ENCODE measurements at places on chromosomes 1 and 21. TPM values are rescaled to one million over a fixed set of nuclear protein-coding genes. Genes with fewer than 3 reads are reported as not detected.
A peak's percentile ranks its signal among the peaks of the same experiment; 100 is the strongest.

FOXD3 gene
- 0.11 TPM for total RNA-seq

GBP6 gene
- total RNA-seq = not detected

PTGER3 gene
- total RNA-seq = 12.2 TPM

KCNE2 gene
- not detected for total RNA-seq

DNA sequence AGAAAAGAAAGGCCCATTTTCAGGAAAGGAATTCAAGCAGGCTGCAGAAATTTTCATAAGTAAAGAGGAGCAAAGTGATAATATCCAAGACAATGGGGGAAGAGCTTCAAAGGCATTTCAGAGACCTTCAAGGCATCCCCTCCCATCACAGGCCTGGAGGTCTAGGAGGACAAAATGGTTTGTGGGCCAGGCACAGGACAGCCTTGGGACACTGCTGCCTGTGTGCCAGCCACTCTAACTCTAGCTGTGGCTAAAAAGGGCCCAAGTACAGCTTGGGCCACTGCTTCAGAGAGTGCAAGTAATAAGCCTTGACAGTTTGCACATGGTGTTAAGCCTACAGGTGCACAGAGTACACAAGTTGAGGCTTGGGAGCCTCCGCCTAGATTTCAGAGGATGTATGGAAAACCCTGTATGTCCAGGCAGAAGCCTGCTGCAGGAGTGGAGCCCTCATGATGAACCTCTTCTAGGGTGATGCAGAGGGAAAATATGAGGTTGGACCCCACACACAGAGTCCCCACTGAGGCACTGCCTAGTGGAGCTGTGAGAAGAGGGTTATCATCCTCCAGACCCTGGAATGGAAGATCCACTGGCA, 51.8 kb upstream of the ZSWIM5 start:
- DNase-seq = no peak
- no peaks in the 10 kb centered on the region for H3K36me3 ChIP-seq

- H3K36me3 ChIP-seq = no peaks in the 10 kb centered on the region
- DNase-seq = no peak
- no peak overlapping the region for H3K4me3 ChIP-seq
- peaks cover 17% of the 10 kb centered on the region for H3K4me1 ChIP-seq
Measured at GRCh38 chr1:84145068-84145467, 997 bp downstream of the PRKACB start.

GRCh38 chr1:61921435-61921834, 179.2 kb downstream of the PATJ start:
- H3K27ac ChIP-seq = no peak overlapping the region
- H3K4me3 ChIP-seq = no peak overlapping the region
- H3K4me1 ChIP-seq = no peaks in the 10 kb centered on the region
- H3K27me3 ChIP-seq = no peaks in the 10 kb centered on the region
- no peaks in the 10 kb centered on the region for H3K36me3 ChIP-seq

DNA sequence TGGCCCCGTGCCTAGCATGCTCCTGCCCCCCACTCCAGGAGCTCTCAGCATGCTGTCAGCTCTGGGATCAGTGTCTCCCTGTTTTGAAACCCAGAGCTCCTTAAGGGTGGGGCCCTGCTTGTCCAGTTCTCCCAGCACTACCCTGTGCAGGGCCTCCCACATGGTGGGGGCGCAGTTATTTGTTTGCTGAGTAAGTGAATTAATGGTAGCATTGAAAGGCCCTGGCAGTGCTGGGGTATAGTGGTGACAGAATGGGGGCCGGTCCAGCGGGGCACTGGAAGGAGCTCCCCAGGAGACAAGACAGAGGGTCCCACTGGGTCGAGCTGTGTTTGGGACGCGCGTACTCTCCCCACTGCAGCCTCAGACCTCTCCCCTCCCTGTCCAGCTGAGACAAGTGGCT, 99.9 kb downstream of the NPHP4 start:
- no peaks in the 10 kb centered on the region for H3K4me1 ChIP-seq
- H3K27me3 ChIP-seq = no peaks in the 10 kb centered on the region
- DNase-seq = no peak
- H3K4me3 ChIP-seq = no peak overlapping the region
- H3K36me3 ChIP-seq = no peaks in the 10 kb centered on the region

DNA sequence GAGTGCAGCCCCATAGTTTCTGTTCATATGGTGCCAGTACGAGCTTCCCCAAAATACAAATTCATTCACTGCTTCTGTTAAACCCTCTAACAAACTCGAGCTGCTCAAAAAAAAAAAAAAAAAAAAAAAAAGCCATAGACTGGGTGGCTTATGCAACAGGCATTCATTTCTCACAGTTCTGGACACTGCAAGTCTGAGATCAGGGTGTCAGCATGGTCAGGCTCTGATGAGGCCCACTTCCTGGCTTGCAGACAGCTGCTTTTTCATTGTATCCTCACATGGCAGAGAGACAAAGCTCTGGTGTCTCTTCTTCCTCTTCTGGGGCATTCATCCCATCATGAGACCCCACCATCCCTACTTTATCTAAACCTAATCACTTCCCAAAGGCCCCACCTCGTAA, 121.6 kb downstream of the PTBP2 start:
- no peaks in the 10 kb centered on the region for H3K27me3 ChIP-seq
- no peak overlapping the region for H3K4me3 ChIP-seq
- H3K27ac ChIP-seq = no peak overlapping the region
- no peaks in the 10 kb centered on the region for H3K36me3 ChIP-seq
- H3K4me1 ChIP-seq = no peaks in the 10 kb centered on the region

DNA sequence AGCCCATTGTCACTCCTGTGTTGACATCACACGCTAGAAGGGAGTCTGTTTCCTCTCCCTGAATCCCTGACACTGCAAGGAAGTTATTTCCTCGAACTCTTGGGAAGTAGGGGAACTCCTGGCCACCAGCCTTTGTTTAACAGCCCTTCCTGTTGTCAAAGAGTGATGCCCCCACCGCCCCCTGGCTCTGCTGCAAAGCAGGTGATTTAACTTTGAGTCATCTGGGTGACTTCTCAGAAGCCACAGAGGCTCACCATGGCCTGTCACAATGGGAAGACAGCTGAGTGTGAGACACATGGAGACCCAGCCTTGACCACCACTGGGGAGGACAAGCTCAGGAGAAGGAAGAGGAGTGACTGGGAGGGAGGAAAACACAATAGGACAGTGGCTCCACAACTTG, 182.8 kb downstream of the PSMG1 start:
- peak; percentile 48 for DNase-seq
- no peaks in the 10 kb centered on the region for H3K36me3 ChIP-seq
- H3K4me3 ChIP-seq = no peak overlapping the region
- H3K4me1 ChIP-seq = peaks cover 8% of the 10 kb centered on the region

DNA sequence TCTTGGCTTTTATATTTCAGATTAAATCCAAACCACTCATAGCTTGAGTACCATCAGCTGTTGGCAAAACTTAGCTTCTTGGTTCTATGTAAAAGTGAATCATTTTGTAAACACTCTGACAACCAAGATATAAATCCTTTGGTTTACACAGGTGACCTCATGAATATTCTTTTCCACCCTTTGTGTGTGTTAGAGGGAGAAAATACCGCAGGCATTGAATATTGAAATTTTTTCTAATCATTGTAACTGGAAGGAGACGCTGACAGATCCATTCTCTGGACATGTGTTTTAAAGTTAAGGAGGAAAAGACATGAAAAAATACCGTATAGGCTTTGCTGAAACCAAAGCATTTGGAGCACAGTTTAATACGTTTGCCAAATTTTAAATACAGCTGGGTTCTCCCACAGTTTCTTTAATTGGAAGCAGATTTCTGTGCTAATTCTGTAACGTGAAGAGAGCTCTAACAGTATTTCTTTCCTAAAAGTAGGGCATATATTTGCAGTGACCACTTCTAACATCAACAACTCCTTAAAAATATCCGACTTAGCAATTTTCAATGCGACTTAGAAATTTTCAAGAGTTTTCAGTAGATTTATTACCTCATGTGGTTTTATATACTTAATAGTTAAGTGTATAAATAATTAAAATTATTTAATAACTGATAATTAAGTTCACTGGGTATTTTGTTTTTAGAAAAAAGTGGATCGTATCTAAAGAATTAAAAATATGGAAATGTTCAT, 388.2 kb downstream of the USP25 start:
- no peaks in the 10 kb centered on the region for H3K36me3 ChIP-seq
- no peak for DNase-seq
- no peak overlapping the region for H3K27ac ChIP-seq
- H3K4me1 ChIP-seq = no peaks in the 10 kb centered on the region
- H3K27me3 ChIP-seq = no peaks in the 10 kb centered on the region

Measured in adrenal gland (tissue), 19 donors.